ENCODE measurements at places on chromosomes 11 and 22.
A peak's percentile ranks its signal among the peaks of the same experiment; 100 is the strongest.

- DNase-seq, result peak; percentile 68
Observed at GRCh38 chr11:134260503-134260902, 7.1 kb downstream of the ACAD8 start.

GRCh38 chr11:35163702-35164496 lies 24.9 kb downstream of the CD44 start:
- peak; percentile 24 for DNase-seq

- DNase-seq, result no peak
Observed at GRCh38 chr11:75281469-75282095, 41.0 kb downstream of the TPBGL start.

DNA sequence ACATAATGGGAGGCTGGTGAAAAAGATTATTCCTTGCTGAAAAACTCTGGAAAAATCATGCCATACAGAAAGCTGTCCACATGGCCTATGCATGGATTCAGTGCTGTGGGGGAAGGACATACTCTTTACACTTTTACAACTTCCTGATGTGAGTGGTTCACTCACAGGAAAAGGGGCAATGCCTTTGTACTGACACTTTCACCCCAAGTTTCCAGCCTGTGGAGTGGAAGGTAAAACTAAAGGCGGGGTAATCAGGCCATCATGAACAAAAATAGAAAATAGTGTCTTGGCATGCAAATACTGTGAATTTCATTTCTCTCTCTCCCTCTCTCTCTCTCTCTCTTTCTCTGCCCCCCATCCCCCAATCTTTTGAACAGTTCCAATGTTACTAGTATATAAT lies 281.8 kb downstream of the ETS1 start:
- no peak for DNase-seq

- no peak for DNase-seq
Observed at GRCh38 chr11:2791139-2791520, 91.3 kb upstream of the KCNQ1OT1 start.

DNA sequence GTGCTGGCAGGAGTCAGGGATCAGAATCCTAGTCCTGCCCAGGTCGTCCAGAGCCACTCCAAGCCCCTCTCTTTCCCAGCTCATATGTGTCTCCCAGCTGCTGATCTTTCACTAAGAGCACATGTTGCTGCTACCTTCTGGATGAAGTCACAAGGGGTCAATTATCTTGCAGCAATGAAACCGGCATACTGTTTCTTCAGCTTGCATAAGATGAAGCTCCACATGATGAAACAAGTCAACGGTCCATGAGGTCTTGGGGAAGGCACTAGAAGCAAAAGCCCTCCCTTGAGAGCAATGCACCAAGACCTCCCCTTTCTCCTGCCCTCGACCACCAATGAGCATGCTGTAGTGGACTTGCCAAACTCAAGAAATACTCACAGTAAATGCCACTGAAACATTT lies 148.9 kb downstream of the TENM4 start:
- DNase-seq, result no peak

DNA sequence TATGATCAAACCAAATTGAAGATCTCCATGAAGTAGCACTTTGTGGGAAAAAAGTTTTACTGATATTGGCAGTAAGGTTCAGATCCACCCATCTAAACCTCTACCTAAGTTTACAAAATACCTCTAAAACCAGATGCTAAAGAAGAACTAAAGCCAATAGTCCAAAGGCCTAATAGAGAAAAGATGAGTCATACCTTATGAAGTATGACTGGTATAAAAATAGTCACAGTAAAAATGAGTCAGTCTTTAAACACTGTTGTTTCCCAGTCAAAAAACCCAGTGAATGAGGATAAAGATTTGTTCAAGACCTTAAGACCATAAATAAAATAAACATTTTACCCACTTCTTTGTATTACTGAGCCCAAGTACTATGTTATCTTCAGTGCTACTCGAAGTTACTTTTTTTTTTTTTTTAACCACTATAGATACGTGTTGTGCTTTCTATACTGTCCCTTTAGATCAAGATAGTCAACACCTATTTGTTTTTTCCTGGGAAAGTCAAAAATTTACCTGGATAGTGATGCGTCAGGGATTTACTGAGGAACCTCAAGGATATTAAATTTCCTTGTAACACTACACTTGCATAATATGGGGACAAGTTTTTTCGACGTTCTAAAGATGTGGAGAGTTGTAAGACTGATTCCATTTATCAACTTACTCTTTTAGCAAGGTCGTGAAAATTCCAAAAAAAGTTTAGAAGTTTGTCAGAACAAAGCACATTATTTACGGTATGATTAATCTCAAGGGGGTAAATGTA lies 87.3 kb downstream of the CCDC73 start:
- DNase-seq, result peak; percentile 23

- no peak for DNase-seq
Observed at GRCh38 chr22:46522797-46523196, 14.6 kb downstream of the CELSR1 start.

DNA sequence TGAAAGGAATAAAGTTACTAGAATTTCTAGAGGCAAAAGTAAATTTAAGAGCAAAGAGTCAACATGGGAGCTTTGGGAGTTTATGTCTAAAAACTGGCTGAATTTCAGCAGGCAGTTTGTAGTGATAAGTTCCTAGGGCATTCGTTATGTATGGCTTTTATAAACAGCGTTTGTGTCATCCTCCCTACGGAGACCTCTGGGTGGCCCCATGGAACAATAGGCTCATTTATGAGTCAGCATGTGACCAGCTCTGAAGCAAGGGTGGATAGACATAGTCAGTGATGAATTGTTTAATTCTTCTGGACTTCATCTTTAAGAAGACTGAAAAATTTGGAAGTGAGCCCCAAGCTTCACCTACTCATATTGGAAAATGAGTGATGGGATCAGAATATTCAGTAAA lies 37.1 kb downstream of the SVIP start:
- no peak for DNase-seq

- no peak for DNase-seq
Observed at GRCh38 chr11:44824300-44824704, 97.5 kb downstream of the TSPAN18 start.

DNA sequence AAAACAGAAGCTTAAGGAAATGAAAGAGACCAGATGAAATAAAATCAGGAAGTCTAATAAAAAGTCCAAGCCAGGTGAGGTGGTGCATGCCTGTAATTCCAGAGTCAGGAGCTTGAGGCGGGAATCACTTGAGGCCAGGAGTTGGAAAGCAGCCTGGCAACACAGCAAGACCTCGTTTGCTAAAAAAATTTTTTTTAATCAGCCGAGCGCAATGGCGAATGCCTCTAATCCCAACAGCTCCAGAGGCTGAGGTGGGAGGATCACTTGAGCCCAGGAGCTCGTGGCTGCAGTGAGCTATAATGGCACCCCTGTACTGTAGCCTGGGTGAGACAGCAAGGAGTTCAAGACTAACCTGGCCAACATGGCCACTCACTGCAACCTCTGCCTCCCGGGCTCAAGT lies 8.0 kb downstream of the RAB6A start:
- DNase-seq, result no peak

DNA sequence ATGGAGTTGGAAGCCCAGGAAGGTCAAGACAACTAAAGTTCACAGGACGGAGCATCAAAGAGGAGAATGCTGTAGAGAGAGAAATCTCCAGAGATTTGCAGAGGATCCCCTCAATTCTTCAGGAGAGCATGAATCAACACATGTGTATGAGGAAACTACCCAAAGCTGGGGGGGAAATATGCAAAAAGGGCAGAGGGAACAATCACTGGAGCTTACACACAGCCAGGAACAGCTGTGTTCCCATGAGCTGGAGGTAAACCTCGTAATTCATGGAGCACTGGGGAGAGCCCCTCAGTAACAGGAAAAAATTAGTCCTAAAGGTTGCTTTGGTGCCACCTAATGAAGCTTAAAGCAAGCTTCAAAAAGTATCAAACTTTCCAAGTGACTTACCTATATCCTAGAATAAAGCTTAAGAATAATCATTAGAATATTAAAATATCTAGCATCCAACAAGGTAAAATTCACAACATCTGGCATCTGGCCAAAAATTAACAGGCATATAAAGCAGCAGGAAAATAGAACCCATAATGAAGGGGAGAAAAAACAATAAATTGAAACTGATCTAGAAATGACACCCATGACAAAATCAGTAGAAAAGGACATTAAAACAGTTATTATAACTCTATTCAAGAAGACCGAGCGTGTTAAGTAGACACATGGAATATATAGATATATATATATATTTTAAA lies 134.2 kb downstream of the STK33 start:
- no peak for DNase-seq

GRCh38 chr11:70583781-70584218 lies 185.5 kb downstream of the CTTN start:
- DNase-seq, result no peak

DNA sequence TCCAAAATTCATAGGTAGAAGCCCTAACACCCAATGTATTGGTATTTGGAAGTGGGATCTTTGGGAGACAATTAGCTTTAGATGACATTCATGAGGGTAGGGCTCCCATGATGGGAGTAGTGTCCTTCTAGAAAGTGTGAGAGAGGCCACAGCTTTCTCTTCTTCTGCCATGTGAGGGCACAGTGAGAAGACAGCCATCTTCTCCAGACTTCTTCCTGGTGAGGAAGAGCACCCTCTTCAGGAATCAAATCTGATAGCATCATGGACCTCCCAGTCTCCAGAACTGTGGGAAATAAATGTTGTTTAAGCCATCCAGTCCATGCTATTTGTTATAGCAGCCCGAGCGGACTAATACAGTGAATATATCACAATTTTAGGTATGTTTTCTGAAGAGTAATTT lies 96.9 kb downstream of the CNTN5 start:
- no peak for DNase-seq

DNA sequence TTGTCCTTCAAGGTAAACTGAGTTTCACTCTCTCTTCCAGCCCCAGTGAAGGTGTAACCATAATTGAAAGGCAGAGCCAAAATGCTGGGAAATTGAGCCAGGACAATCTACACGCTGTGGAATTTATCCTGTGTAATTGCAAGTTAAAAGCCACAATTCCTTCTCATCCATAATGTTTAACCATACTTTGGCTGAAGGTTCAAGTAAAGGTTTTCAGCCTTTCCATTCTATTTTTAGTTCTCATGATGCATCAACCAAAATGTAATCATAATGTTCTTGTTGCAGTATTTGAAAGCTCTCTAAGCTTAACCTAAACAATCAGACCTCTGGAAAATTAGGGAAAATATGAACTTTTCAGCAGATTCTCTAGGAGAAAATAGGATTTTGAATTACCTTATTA lies 14.0 kb upstream of the ARHGAP42 start:
- DNase-seq, result no peak

DNA sequence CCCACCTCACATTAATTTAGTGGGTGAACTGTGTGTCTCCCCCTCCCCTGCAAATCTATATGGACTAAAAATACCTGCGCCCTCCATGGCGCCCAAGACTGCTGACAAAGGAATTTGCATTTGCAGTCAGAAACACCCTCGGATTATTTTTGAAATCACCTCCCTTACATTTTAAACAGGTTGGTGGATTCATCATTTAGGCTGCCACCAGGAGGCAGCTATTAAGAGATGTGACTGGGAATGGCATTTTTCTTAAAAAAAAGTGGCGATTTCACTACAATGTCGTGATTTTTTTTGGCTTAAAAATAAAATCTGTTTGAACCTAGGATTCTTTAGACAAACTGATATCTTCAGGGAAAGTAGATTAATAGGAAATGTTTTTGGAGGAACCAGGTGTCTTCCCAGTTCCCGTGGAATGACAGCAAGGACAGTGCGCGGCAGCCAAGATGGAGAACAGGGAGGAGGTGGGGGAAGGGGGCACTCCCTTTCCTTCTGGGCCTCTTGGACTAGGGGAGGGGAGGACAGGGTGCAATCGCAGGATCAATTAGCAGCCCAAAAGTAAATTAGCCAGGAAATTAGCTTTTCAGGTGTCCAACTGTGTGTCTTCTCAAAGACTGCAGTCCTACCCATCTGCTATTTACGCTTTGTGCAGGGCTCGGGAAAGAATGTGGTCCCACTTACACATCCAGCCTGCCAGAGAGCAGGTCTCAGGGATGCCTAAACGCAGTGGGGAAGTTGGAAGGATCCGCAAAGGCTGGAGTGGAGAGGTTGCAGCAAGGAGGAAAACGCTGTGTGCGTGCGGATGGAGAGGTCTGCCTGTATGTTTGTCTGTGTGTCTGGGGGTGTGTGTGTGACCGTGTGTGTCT lies 496.4 kb downstream of the NTM start:
- DNase-seq, result no peak

DNA sequence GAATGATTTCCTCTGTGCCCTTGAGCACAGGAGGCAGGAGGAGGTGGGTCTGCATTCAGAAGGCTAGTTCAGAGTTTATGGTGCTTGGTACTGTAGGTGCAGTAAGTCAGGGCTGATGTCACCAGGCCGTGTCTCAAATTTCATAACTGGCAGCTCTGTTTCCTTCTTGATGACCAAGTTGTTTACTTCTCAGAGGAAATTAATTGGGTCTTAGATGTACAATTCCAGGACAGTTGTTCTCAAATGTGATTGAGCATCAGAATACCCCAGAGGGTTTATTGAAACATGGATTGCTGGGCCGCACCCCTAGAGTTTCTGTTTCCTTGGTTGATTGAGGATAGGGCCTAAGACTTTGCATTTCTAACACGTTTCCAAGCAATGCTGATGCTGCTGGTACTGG lies 6.2 kb downstream of the AMOTL1 start:
- DNase-seq, result no peak

DNA sequence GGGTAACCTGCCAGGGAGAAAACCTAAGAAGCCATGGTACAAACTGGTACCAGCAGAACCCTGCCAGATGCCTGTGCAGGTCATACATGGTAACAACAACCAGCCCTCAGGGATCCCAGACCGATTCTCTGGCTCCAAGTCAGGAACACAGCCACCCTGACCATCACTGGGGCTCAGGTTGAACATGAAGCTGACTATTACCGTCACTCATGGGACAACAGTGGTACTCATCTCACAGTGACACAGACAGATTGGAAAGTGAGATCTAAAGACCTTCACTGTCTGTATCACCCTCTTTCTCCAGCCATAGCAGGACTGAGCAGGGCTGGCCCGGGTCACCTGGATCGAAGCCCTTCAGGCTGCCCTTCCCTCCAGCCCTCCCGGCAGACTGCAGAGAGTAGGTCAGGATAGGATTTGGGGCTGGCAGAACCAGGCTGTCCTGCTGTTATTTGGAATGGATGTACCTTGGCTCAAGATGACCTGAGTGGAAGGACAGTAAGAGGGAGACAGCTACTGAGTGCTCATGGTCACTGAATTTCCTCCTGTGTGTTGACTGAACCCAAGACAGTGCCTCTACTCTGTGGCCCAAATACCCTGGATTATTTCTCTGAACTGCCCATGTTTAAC lies 94.7 kb downstream of the GGTLC2 start:
- DNase-seq, result no peak

GRCh38 chr11:69667619-69668604 lies 7.2 kb downstream of the LTO1 start:
- no peak for DNase-seq

GRCh38 chr11:65892661-65893317 lies 2.3 kb downstream of the CCDC85B start:
- no peak for DNase-seq

- no peak for DNase-seq
Observed at GRCh38 chr11:118699506-118700220, 20.2 kb upstream of the TREH start.
